ENCODE measurements at places on chromosomes 11 and 22. TPM values are rescaled to one million over a fixed set of nuclear protein-coding genes. Genes with fewer than 3 reads are reported as not detected.

SMIM35 gene
- not detected for polyA plus RNA-seq

VPS26B gene
- polyA plus RNA-seq, result 9.2 TPM

KDELR3 gene
- 7.8 TPM for polyA plus RNA-seq

CASP4 gene
- not detected for polyA plus RNA-seq

GRCh38 chr22:30325065-30325720, 1.5 kb downstream of the TBC1D10A start:
- no peaks in the 10 kb centered on the region for H3K36me3 ChIP-seq
- DNase-seq, result peak; percentile 30
- no peaks in the 10 kb centered on the region for H3K27me3 ChIP-seq

DNA sequence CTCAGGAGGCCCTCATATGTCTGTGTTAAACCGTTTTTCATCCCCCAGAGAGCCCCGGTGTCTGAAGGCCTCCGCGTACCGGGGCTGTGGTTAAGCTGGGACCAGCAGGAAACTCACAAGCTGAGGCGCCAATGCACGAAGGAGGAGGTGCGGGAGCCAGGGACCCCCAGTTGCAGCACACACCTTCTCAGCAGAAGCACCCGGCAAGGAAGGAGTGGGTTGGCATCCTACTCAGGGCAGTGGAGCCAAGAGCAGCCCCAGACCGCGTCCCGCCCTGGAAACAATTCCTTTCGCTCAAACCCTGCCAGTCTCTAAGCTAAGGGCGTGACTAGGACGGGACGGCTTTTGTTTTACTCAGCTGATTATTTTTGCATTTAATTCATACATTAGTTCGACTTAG, 726.9 kb downstream of the BRD1 start:
- no peak for DNase-seq
- no peaks in the 10 kb centered on the region for H3K27me3 ChIP-seq
- no peak overlapping the region for H3K27ac ChIP-seq
- H3K4me1 ChIP-seq, result no peaks in the 10 kb centered on the region
- no peak overlapping the region for H3K4me3 ChIP-seq

- H3K4me1 ChIP-seq, result peaks cover 28% of the 10 kb centered on the region
- H3K36me3 ChIP-seq, result peaks cover 13% of the 10 kb centered on the region
- no peak for DNase-seq
- peak overlapping the region; percentile 72 for H3K4me3 ChIP-seq
- H3K27me3 ChIP-seq, result no peaks in the 10 kb centered on the region
Observed at GRCh38 chr11:114400915-114401223, 403 bp downstream of the RBM7 start.

DNA sequence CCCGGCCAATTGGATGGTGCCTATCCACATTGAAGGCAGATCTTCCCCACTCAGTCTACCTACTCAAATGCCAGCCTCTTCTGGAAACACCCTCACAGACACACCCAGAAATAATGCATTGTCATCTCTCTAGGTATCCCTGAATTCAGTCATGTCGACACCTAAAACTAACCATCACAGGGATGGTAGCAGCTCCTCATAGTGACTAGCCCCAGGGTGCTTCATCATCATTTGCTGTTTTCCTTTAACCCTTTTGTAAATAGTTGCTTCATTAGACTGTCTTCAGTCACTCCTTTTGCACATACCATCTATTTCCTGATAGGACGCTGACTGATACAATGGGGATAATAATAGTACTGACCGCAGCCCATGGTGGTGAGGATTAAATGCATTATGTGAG, 18.8 kb upstream of the AMOTL1 start:
- no peaks in the 10 kb centered on the region for H3K27me3 ChIP-seq
- H3K4me1 ChIP-seq, result peaks cover 3% of the 10 kb centered on the region
- no peak overlapping the region for H3K27ac ChIP-seq
- no peaks in the 10 kb centered on the region for H3K36me3 ChIP-seq

DNA sequence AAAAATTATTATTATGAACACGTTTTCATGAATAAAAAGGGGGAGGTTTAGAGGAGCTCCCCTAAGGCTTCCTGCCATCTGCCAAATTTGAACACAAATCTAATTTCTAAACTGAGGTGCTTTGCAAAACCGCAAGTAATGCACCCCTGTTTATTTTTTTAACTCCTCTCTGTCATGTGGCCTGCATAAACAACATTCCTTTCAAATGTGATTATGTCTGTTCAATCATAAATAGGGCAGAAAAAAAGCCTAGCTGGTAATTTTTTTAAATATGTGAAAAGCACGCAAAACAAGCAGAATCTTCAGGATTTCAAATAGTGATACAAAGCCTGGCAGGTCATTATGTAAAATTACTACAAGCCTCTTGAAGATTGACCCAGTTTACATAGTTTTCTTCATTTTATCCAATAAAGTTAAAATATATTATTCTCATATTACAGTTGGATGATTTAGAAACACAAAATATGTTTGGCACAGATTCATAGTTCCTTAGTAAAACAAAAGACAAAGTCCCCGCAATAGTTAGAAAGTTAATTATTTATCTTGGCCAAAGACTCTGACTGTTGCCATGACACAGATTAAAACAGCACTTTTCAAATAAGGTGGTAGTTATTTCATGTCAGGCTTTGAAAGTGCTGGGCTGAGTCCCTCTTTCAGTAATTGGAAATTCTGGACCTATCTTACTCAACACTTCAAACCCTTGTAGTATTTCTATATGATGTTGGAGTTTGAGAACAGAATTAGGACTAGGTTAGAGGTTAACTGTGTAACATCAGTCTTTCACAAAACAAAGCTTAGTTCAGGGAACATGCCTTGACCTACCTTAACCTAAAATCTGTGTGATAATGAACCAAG, 200.3 kb upstream of the MPPED2 start:
- no peak overlapping the region for H3K27ac ChIP-seq
- H3K4me1 ChIP-seq, result no peaks in the 10 kb centered on the region
- no peak for DNase-seq
- H3K27me3 ChIP-seq, result no peaks in the 10 kb centered on the region
- no peaks in the 10 kb centered on the region for H3K36me3 ChIP-seq
- no peak overlapping the region for H3K4me3 ChIP-seq

- no peak overlapping the region for H3K27ac ChIP-seq
- H3K27me3 ChIP-seq, result no peaks in the 10 kb centered on the region
- no peaks in the 10 kb centered on the region for H3K36me3 ChIP-seq
- no peak for DNase-seq
- H3K4me1 ChIP-seq, result no peaks in the 10 kb centered on the region
- H3K4me3 ChIP-seq, result no peak overlapping the region
Observed at GRCh38 chr11:21640491-21640890, 552.4 kb upstream of the ANO5 start.

- DNase-seq, result peak; percentile 47
- H3K27me3 ChIP-seq, result no peaks in the 10 kb centered on the region
- no peaks in the 10 kb centered on the region for H3K4me1 ChIP-seq
- H3K4me3 ChIP-seq, result no peak overlapping the region
Observed at GRCh38 chr22:44391481-44392445, 79.0 kb upstream of the SHISAL1 start.

DNA sequence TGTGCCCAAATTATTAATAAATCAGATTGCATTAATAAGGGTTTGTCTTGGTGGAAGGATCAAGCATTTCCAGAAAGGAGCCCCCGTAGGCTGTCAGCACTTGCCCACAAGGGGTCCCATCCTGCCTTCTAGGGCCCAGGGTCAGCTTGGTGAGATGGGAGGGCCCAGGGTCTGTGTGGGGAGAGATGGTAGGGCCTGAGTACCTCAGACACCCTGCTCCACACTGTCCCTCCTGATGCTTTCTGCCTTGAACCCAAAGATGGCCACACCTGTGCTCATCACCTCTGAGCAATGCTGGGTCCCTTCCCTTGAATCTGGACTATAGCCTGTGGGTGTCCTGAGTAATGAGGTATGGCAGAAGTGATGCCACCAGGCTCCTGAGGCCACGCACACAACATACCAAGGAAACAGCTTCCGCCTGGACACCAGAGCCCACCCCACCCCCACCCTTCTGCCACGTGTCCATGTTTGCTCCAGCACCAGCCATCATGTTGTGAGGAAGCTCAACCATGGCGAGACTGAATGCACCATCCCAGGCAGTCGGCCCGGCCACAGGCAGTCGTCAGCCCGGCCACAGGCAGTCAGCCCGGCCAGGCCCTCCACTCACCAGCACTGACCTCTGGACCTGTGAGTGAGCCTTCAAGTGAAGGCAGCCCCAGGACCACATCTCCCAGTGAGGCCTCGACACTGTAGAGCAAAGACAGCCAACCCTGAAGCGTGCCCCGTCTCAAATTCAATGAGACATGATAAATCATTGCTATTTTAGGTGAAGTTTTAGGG, 6.8 kb downstream of the BET1L start:
- no peaks in the 10 kb centered on the region for H3K36me3 ChIP-seq
- no peak overlapping the region for H3K27ac ChIP-seq

DNA sequence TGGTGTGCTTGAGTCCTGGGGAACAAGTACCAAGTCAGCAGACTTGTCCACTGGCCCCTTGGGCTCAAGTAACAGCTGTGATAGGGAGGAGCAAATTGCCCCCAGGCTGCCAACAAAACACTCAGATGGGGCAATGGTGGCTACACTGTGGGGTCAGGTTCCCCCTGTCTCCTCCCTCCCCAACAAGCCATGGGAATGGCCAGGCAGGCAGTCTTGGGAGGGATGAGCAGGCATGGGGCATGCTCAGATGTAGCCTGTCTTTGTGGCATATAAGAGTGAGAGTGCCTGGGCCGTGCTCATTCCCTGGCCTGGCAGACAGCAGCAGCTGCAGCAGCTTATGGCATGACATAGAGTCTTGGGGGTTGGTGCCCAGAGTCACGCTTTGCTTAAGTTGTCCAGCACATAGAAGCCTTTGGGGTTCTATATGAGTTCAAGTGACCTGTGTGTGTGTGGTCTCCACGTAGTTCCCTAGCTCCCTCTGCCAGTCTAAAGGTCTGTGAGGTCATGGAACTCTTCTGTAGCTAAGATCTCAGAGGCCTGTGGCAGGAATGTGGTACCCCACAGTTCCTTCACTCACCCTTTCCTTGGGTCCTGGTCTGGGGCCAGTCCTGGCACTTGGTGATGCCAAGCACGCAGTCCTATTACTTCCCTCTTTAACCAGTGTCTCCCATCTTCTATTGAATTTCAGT, 44.7 kb downstream of the BIRC2 start:
- H3K4me1 ChIP-seq, result no peaks in the 10 kb centered on the region
- no peak for DNase-seq
- no peak overlapping the region for H3K27ac ChIP-seq
- no peak overlapping the region for H3K4me3 ChIP-seq
- no peaks in the 10 kb centered on the region for H3K27me3 ChIP-seq

DNA sequence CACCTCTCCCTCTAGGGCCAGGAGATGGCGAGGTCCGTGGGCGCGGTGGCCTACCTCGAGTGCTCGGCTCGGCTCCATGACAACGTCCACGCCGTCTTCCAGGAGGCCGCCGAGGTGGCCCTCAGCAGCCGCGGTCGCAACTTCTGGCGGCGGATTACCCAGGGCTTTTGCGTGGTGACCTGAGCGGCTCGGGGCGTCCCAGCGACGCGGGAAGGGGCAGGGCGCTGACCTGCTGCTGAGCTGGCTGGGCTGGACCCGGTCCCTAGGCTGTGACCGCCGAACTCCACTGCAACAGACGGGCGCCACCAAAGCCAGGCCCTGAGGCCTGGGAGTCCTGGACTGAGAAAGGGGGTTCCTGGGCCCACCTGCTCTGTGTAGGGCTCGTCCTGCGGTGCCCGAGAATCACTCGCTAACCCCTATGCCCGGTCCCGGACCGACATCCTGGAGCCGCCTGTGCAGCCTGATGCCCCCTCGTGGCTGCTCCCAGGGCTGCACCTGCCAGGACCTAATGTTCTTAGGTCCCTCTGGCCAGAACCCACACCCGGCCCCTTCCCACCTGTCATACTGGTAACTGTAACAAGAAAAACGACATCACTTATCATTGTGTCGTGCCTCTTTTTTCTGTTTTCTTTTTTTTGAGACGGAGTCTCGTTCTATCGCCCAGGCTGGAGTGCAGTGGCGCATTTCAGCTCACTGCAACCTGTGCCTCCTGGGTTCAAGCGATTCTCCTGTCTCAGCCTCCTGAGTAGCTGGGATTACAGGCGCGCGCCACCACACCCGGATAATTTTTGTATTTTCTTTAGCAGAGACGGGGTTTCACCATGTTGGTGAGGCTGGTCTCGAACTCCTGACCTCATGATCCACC, 15.0 kb downstream of the RHOD start:
- H3K4me1 ChIP-seq, result no peaks in the 10 kb centered on the region
- no peak overlapping the region for H3K27ac ChIP-seq
- peak; percentile 96 for DNase-seq
- H3K4me3 ChIP-seq, result peak overlapping the region; percentile 57
- no peaks in the 10 kb centered on the region for H3K27me3 ChIP-seq

GRCh38 chr11:116791002-116791812, 472 bp downstream of the APOA5 start:
- no peaks in the 10 kb centered on the region for H3K27me3 ChIP-seq
- peak; percentile 94 for DNase-seq
- peaks cover 10% of the 10 kb centered on the region for H3K4me1 ChIP-seq
- no peak overlapping the region for H3K27ac ChIP-seq
- no peak overlapping the region for H3K4me3 ChIP-seq
